ENCODE measurements at places on chromosomes 7 and 10.

GRCh38 chr7:150954201-150954985 lies 23.7 kb downstream of the KCNH2 start:
- DNase-seq: no peak

GRCh38 chr7:73978661-73979563 lies 49.1 kb upstream of the ELN start:
- no peak for DNase-seq

DNA sequence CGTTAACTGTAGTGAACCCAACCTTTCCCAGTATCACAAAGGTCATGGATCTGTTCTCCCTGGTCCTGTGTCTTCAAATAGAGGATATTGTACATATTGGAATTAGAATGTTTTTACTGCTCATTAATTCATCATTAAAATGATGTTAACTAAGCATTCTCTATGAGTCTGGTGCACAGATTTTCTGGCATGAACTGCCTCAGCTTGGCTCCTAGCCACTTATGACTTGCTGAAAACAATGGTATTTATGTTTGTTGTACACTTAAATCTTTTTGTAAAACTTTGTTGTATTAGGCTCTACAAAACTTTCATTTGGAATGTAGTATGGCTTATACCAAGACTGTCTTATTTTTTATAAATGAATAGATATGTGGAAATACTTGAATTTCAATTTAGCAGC lies 329.4 kb downstream of the TFEC start:
- DNase-seq: no peak

- DNase-seq: no peak
These were observed 3.5 kb downstream of the RNF216 start for GRCh38 chr7:5777932-5778331.

GRCh38 chr10:122113161-122113944 lies 124.4 kb downstream of the TACC2 start:
- DNase-seq: peak; percentile 45

- DNase-seq: no peak
These were observed 32.3 kb upstream of the LYZL1 start for GRCh38 chr10:29256586-29256985.

- DNase-seq: no peak
These were observed 71.6 kb downstream of the THSD7A start for GRCh38 chr7:11760372-11760771.

GRCh38 chr7:130369831-130370550 lies 10.3 kb upstream of the CPA1 start:
- no peak for DNase-seq

DNA sequence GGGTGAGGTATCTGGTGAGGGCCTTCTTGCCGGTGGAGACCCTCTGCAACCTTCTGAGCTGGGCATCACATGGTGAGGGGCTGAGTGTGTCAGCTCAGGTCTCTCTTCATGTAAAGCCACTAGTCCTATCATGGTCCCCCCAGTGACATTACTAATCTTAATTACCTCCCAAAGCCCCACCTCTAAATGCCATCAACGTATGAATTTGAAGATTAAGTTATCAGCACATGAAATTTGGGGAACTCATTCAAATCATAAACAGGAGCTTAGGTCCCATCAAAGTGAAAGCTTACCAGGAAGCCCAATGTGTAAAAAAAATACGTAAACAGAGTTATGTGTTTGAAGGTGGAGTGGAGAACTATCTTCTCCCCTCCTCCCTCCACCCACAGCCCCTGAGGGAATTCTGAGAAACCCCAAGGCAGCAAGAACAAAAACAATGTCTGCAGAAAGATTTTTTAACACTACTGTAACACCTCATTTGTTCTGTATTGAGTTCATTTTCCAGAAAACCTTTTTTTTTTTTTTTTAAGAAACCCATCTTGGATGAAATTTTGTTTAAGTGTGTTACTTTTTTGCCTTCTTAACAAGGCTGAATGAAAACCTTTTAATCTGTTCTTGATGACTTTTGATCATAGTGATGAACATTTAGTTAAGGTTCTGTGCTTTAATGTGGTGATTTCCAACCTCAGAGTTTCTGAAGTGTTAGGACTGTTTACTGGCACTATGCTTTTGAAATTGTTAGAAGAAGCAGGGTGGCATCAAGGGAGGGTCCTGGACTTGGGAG lies 19.1 kb upstream of the PCGF5 start:
- no peak for DNase-seq

DNA sequence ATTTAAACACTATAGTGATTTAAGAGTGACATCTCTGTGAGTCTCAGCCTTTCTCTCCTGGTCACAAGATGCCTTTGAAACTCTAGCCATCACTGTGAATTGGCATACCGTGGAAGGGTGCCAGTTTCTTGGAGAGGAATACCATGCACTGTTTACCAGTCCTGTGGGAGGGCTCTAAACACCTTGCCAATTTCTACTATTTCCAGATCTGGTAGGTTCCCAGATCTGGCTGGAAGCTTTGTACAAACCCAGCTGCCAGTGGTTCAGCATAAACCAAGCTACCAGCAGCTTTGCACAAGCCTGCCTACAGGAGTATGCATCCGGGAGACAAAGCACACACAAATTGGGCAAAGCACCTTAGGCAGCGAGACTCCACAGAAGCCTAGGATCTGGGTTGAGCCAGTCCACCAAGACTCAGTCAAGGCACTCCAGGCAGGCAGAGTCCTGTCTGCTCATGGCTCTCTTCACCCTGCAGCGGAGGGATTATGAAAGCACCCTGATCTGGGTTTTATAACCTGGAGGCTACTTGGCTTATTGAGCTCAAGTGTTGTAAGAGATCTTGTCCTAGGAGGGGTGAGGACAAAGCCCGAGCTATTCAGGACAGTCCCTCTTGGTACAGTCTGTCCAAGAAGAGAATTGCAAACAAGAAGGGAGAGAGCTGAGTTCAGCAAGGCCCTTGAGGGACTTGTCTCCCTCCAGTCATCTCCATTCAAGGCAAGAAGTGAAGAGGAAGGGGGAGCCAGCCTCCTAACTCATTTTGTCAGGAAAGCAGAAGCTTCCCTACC lies 23.6 kb downstream of the MCM10 start:
- DNase-seq: no peak

DNA sequence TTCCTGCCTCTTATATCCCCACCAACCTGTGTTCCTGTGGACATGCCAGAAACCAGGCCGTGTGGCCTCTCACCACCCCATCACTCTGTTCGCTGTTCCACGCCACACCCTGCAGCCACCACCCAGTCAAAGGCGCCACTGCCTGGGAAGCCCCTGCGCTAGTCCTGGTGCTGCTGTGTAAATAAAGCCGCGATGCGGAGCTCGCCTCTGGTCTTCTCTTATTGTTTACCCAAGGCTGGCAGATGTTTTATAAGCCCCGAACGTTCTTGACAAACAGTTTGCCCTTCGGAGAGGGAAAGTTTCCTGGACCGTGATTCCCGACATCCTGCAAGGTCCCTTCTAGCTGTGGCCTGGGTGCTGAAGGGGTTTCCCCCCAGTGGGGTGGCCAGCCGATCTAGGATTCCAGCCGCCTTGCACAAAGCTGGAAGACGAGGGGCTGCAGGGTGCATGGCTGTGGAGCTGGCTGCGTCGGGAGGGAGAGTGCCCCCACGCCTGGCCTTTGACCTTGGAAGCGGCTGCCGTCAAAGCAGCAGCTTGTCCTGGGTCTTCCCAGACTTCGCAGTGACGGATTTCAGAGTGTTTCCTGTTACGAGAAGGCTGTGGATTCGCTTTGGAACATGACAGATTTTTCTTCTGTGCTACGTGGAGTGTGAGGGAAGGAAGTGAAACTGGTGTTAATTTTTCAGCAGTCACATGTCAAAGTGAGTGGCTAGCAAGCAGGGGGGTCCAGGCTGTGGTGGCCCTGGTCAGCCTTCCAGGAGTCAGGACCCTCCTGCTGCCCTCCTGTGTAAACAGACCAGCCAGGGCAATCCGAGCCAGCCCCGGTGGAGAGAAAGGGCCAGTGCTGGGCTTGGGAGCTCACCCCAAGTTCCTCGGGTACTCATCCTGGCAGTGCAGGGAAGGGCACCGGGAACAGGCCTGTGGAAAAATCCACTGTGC lies 61.6 kb downstream of the LHPP start:
- DNase-seq: no peak

- DNase-seq: no peak
These were observed 92.1 kb downstream of the CYP51A1 start for GRCh38 chr7:92042056-92042737.

- no peak for DNase-seq
These were observed 466.6 kb downstream of the XPNPEP1 start for GRCh38 chr10:109456566-109457301.

DNA sequence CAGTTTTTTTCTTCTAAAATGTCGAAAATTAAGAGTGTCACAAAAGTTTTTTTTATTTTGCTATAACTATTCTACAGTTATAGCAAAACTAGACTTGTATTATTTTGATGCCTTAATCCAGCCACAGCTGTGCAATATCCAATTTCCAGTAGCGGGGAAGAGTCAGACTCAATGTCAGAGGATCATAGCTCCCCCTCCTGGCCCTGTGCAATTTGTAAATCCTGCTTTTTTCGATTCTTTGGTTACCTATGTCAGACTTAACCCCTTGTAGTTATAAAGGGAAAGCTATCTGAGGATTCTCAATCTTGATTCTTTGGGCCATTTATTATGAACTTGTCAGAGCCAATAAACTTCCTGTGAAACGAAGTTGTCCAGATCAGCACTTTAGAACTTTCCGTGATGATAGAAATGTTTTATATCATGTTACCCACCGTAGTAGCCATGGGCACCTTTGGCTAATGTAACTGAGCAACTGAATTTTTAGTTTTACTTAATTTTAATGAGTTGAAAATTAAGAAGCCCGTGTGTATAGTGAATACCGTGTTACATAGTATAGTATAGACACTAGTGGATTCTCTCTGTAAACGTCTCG lies 87.7 kb upstream of the PRKCQ start:
- no peak for DNase-seq

- DNase-seq: peak; percentile 96
These were observed 1.2 kb downstream of the KLLN start for GRCh38 chr10:87861953-87862678.

DNA sequence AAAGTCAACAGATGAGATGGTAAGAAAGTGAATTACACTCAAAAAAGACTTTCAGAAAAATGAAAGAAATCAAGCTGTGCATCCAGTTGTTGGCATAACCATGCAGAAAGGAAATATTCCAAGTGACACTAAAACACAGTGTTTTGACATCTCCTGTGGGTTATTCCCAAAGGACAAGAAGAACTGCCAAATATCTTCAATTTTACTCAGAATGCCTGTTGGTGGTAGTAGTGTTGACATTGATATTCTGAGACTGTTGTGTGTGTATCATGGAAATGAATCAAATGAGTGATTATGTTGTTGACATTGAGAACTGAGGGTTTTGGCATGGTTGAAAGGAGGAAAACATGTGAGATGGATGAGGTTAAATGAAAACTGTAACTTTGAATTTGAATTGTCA lies 196.9 kb downstream of the SH2D4B start:
- DNase-seq: no peak

DNA sequence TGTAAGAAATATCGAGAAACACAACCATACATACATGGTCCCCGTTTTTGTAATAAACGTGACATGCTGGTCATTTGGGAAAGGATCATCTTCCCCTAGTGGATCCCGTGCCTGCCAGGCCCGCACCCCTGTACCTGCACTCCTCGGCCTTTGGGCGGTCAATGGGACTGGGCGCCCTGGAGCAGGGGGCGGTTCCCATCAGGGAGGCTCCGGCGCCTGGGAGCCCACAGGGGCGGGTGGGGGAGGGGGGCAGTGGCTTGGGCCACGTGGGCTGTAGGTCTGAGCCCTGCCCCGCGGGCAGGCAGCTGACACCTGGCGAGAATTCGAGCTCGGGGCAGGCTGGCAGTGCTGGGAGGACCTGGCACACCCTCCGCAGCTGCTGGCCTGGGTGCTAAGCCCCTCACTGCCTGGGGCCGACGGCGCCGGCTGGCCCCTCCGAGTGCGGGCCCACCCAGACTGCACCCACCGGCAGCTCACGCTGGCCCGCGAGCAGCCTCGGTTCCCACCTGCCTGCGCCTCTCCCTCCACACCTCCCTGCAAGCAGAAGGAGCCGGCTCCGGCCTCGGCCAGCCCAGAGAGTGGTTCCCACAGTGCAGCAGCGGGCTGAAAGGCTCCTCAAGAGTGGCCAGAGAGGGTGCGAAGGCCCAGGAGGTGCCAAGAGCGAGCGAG lies 361.6 kb upstream of the GRM3 start:
- DNase-seq: no peak

DNA sequence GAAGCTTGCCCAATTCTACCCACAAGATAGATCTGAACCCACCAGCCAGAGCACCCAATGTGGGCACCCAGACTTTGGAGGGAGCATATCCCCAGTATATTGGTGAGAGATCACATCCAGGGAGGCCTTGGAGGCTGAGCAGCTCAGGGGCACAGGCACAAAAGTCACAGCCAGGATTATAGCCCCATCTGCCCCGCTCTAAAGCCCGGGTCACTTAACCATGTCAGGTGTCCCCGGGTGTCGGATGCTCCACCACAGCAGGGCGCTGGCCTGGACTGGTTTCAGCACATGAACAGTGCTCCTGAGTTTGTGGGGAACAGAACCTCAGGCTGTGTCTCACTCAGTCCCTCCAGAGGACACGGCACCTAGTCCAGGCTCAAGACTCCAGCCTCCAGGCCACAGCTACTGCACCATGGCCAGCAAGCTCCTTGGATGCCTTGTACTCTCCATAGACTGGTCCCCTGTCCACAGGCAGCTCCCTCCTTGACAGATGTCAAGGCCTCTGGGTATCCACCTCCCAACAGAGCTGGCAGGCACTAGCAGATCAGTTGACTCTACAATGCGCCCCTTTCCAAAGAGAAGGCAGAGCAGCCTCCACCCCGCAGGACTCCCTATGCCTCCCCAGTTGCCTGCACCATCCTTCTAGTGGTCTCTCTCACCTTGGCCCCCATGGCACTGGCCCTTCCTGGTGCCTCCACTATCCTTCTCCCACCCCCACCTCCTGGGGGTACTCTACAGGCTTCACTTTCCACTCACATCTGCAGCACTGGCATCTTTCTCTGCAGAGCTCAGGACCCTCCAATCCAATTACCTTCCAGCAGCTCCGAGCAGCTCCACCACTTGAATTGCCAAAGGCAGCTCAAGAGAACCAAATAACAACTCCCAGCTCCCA lies 306.0 kb downstream of the GRID1 start:
- no peak for DNase-seq

DNA sequence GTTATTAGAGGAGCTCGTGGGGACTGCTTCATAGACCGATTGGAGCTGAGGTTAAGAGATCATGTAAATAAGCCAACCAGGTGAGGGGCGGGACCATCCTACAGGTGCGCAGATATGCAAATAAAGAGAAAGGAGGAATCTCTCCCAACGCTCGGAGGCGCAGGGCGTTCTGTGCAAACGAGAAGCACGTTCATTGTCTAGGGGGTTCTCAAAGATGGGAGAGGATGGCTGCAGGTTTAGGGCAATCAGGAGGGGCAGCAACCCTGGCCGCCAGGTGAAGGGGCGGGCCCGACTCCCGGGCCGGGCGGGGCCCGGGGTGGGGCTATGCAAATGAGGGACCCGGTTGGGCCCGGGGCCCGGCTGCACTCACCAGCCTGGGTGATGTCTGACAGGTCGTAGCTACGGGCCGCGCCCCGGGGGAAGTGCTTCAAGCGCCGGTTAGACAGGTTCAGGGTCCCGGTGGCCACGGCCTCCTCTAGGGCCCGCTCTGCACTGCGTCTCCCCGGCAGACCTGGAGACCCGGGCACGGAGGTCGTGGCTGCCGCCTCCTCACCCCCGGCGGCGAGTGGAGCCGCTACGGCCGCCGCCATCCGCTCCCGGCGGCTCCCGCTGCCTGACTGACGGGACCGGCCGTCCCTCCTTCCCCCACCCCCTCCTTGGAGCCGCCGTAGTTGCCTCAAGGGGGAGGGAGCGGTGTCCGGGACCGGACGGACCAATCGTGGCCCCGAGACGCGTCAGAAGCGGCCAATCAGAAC lies at the start of gene LRCH4:
LRCH4 (minus strand) TSS at position 619 of the 755 bp plus-strand sequence; CDS start at position 590, 29 bp downstream.
- no peak for DNase-seq
